ENCODE measurements at places on chromosomes 6 and 20.

DNA sequence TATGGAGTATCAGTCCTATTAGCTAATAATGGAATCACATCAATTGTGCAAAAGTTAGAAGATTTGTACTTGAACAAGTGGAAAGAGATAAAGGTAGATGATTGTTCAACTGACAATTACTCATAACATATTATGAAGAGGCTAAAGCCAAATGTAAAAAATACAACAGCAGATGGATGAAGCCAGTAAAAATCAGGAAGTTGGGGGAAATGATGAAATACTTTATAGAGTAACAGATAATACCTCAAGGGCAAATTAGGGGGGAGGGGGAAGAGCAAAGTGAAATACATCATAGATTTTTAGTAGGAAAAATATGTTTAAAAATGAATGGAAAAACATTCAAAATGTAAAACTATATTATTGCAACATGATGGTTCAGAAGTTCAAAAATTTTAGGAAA is 114.0 kb downstream of the PDSS2 start:
- no peak for DNase-seq

GRCh38 chr20:63846128-63846771 is 15.0 kb upstream of the ABHD16B start:
- DNase-seq = no peak

DNA sequence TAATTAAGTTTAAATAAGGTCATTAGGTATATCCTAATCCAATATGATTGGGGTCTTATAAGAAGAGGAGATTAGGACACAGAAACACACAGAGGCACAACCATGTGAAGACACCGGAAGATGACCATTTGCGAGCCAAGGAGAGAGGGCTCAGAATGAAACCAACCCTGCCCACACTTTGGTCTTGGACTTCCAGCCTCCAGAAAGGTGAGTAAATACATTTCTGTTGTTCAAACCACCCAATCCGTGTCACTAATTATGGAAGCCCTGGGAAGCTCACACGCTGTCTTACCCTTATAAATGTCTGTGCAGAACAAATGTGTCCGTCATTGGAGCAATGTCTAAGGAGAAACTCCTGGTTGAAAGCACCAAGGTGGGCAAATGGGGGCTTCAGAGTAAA is 95.0 kb downstream of the IYD start:
- no peak for DNase-seq

DNA sequence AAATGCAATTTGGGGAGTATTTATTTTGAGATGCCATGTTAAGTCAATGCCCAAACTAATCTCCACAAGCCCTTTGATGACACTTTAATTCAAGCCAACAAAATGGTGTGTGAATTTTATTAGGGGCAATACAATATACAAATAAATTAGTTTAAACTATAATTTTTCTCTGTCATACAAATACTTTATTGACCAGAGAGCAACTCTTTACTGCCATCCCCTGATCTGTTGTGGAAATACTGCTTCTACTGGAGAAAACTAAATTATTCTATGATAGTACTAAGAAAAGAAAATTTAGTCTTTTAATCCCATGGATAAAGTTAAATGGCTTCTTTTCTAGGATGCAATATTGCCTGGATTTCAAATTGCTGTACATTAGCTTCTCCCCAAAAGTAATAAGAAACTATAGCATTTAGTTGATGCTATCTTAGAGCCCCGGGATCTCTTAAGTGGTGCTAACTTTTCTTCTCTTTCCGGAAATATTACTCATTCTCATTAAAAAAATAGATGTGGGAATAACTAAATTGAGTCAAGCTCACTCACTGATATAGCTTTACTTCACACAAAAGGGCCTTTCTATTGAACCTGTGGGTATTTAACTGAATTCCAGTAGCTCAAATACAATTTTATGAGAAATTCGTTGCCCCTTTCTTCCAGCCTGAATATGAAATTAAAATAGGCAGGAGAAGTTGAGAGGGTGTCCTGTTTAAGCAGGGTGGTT is 49.2 kb downstream of the SMPDL3A start:
- DNase-seq = no peak

DNA sequence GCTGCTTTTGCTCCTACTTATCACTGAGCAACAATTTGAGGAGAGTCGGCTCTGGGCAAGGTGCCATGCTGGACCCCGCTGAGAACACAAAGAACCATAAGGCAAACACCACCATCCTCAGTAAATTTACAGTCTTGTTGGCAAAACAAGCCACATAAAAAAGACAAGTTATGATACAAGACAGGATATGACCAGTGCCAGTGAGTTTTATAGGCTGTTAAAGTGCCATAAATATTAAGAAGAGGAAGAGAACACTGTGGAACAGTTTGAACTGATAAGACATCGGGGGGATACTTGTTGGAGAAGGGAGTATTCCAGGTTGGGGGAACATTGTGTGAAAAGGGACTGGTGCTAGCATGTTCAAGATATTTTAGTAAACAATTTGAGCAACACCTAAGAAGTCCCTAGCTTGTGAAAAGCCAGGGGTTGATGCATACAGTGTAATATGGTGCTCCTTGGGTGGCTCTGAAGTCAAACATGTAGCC is 25.3 kb upstream of the RIPOR2 start:
- no peak for DNase-seq

DNA sequence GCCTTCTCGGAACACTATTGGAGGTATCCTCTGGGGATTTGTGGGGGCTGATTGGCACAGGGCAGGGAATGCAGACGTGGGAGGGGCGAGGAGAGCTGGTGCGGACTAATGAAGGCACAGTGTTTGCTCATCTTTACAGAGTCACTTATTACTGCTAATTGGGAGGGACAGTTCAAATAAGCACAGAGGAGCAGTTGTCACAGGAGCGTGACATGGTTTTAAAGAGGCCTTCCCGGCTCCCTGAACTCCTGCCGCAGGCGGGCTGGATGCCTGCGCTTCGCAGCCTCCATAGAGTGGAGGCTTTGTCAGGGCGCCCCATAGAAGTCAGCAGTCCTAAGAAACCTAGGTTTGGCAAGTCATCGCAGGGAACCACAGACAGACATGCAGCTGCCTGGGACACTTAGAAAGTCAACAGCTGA is 149.6 kb downstream of the LINC00237 start:
- DNase-seq = no peak

- DNase-seq = no peak
Measured at GRCh38 chr6:160069459-160069858, 52.2 kb upstream of the SLC22A1 start.

- DNase-seq = no peak
Measured at GRCh38 chr6:16624636-16625290, 136.5 kb downstream of the ATXN1 start.

GRCh38 chr6:21181866-21182265 is 411.7 kb upstream of the SOX4 start:
- DNase-seq = no peak

DNA sequence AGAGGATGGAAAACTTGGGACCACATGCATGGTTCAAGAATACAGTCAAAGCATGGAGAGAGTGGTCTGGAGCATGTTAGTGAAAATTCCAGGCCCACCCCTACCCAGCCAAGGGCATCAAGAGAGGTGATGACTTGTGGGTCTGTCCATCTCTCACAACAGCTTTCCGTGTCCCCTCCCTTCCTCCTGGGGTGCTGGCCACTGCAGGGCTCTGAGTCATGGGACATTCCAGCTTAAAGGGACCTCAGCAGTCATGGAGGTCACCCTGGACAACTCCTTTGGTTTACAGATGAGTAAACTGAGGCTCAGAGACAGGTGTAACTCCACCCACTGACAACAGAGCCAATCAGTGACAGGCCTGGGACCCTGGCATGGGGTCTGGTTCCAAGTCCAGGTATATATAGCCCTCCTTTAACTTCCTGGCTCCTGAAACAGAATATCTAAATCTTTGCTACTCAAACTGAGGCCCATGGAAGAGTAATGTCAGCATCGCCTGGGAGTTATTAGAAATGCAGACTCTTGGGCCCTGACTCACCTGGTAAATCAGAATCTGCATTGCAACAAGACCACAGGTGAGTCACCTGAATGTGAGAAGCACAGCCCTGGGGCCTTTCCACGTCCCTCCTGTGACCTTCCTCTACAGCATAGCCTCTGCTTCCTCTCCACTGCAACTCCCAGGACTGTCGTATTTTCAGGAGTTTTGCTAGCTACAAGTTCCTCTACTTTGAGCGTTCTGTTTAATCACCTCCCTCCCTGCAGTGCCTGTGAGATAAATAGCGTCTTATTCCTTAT is 170.2 kb downstream of the ZDHHC14 start:
- no peak for DNase-seq

DNA sequence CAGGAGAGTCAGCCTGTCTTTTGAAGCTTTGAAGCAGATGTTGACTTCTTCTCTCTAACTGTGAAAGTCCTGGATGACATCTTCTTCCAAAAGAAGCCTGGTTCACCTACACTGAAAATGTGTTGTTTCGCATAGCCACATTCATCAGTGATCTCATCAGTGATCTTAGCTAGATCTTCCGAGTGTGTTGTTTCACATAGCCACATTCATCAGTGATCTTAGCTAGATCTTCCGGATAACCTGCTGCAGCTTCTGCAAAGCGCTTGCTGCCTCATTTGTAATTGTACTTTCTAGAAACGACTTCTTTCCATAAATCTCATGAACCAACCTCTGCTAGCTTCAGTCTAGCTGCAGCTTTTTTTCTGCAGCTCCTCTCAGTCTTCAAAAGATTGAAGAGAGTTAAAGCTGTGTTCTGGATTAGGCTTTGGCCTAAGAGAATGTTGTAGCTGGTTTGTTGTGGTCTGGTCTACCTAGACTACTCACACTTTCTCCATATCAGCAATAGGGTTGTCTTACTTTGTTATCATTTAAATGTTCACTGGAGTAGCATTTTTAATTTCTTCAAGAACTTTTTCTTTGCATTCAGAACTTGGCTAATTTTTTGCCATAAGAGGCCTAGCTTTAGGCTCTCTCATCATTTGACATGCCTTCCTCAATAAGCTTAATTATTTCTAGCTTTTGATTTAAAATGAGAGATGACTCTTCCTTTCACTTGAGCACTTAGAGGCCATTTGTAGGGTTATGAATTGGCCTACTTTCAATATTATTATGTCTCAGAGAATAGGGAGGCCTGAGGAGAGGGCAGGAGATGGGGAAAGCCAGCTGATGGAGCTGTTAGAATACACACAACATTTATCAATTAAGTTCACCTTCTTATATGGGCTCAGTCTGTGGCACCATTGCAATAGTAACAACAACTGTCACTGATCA is 48.7 kb upstream of the EXOC2 start:
- no peak for DNase-seq

DNA sequence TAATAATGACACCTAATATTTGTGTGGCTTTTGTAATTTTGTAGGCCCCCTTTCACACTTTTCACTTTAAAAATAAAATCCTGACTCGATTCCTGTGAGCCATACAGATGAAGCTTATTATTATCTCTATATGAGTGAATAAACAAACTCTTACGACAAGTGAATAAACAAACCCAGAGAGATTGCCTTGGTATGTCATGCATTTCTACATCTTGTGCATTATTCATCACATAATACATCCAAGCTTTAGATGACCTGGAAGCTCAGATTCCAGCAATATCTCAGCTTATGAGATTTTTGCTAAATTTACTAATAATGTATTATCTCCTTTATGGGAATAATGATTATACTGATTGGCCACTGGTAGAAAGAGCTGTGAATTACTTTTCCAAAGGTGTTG is 248.2 kb downstream of the TBX18 start:
- no peak for DNase-seq

DNA sequence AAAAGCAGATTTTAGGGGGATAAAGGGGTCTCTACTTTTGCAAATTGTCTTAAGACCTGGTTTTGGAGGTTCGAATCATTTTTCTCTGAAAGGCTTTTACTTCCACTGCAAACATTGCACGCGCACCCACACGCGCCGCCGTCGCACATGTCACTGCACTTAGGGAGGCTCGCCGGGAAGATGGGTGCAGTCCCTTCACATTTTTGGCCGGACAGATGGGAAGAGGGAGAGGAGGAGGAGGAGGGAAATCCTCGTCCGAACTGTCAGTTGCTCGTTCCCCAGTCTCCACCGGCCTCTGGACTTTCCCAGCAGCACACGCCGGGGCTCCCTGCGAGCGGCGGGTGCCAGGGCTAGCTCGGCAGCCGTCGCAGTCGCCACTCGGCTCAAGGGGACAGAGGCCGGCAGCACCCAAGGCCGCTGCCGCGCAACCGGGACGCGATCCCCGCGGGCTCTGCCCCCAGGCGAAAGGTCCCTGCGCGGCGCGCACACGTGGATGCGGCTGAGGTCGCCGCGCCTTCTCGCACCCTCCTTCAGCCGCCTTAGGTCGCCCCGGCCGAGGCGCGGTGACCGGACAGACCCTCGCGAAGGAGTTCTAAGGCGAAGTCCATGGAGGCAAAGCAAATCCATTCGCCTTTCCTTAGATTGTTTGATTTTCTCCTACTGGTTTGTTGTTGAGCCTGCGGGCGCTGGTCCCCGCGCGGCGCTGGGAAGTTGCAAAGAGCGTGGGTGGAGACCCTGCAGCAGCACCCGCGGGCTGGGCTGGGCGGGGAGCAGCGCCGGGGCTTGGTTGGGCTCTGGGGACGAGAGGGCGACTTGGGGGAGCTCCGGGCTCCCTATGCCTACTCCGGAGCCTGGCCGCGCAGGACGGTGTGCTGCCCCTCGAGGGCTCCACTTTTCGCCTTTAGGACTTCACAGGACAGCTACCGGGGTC is 1.2 kb downstream of the MYB start:
- DNase-seq = no peak

- no peak for DNase-seq
Measured at GRCh38 chr20:63032861-63033793, 26.4 kb upstream of the BHLHE23 start.

GRCh38 chr6:119158057-119158848 is 79.8 kb upstream of the FAM184A start:
- no peak for DNase-seq

GRCh38 chr20:20859510-20859909 is 147.1 kb upstream of the RALGAPA2 start:
- no peak for DNase-seq

- no peak for DNase-seq
Measured at GRCh38 chr20:56626367-56627121, 2.6 kb upstream of the TFAP2C start.
